ENCODE measurements at places on chromosomes 4 and X.

DNA sequence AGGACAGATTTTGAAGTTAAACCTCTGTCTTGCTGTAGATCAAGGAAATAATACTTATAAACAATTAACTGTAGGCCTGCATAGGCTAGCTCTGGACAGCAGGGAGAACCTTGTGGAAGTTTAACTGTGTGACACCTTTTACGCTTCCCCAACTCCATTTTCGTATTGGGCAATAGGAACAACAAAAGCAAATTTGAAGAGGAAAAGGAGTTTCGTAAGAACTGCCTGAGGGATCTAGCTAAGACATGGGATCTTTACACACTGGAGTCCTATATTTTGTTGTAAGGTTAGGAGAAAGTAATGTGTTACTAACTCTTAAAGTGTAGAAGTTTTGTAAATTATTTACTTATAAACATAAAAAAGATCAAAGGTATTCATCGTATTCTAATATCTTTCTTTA lies 324.9 kb upstream of the CASK start:
- no peak for DNase-seq

- DNase-seq: no peak
These were observed 1.7 kb upstream of the LAS1L start for GRCh38 chrX:65536291-65536690.

- DNase-seq: peak; percentile 18
These were observed 71.1 kb downstream of the BMPR1B start for GRCh38 chr4:94828882-94829281.

- no peak for DNase-seq
These were observed 157.0 kb downstream of the FRAS1 start for GRCh38 chr4:78214078-78214477.

GRCh38 chrX:127459790-127460189 lies 592.4 kb downstream of the ACTRT1 start:
- no peak for DNase-seq

GRCh38 chr4:18022572-18023050 lies 1.1 kb upstream of the LCORL start:
- DNase-seq: no peak

DNA sequence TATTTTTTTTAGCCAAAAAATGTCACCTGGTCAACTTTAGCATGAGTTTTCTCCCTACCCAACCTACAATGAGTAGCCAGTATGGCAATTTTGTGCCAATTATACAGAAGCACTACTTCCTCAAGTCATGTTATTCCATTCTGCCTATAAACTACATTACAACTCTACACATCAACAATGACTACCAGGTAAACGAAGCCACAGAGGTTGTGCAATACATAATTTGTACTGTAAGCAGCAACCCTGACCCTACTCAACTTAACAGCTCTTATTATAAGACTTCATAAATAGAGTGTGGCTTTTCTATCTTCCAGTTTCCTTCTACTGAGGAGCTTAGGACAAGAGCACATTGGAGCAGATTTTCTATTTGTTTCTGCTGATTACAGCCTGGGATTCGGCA lies 160.5 kb downstream of the HS3ST1 start:
- DNase-seq: no peak

DNA sequence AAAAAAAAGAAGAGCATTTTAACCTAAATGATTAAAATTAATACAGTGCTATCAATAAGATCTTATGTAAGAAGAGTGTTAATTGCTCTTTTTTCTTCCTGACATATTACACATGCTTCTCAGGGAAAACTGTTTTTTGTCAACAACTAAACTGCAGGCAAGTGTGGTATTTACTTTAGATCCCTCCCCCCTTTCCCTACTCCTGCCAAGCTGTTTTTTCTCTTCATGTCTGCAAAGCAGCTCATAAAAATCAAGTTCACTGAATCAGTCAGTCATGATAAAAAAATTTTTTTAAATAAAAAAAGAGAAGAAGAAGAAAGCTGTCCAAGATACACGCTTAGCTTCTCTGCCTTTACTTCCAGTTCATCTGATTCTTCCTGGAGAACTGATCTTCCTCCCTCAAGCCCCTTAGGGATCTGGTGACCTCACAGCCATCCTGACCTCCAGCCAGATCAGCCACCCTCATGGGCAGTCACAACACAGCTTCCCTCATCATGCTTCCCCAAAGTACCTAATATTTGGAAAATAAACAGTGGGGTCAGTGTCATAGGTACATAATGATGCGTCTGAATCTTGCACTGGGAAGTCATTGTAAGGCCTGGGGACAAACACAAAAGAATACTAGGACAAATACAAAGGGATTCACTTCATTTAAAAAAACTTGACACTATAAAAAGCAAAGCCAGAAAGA lies 87.0 kb downstream of the ZNF827 start:
- DNase-seq: no peak

DNA sequence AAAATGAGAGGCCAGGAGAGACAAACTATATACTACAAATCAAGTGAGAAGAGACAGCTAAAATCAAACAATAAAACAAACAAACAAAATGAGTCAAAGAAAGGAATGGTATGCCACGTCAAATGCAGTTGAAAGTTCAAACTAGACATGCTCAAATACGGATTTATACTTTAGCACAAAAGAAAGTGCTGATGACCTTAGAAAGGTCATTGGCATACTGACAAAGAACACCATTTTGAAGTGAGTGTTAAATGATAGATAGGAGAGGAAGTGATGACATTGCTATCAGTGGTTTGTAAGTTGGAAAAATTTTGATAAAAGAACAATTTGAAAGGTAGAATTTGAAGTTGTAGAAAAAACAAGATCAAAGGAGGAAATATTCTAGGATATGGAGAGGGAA lies 55.3 kb downstream of the TECRL start:
- DNase-seq: no peak

DNA sequence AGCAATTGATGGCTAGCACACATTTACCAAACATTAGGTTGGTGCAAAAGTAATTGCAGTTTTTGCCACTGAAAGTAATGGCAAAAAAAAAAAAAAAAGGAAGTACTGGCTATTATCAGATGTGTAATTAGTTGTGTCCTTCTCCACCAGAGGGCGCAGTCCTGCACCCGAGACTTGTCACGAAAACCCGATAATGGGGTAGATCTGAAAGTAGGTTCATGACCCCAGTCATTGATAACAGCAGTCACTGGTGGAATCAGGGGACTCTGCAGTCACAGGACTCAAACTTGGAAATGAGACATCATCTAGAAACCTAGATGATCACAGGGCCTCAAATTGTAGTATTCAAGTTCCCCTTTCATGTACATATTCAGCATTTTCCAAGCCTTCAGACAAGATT lies 13.1 kb upstream of the ACOT9 start:
- DNase-seq: peak; percentile 38

DNA sequence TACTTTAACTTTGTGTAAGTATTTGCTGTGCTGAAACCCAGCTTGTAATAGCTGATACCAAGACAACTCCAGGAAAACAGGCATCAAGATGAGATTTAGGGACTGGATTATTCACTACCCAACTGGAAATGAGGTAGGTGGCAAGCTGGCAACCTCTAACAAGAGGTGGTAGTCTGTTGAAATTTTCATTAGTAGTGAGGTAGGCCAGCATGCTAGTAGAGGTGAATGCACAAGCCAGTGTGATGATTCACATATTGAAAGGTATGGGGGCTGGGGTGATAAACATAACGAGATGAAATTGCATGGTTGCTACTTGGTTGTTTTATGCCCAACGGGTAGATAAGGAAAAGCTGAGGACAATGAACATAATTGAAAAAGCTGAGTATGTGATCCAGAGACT lies 8.5 kb upstream of the TMPRSS11D start:
- no peak for DNase-seq

- no peak for DNase-seq
These were observed 523.8 kb downstream of the PPARGC1A start for GRCh38 chr4:23365871-23366556.

DNA sequence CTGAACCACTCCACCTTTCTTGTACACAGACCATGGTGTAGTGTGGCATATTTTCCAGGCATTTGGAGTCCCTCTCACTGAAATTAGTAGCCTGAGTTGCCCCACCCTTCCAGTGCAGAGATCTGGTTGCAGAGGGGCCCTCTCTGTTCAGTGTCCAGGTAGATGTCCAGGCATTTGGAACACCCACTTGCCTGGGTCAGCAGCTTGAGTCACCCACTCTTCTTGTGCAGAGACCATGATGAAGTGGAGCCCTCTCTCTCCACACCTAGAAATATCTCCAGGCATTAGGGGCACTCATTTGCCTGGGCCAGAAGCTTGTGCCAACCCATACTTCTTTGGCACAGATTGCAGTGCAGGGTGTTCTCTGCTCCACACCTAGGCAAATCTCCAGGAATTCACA lies 2733.3 kb downstream of the PCDH7 start:
- no peak for DNase-seq

DNA sequence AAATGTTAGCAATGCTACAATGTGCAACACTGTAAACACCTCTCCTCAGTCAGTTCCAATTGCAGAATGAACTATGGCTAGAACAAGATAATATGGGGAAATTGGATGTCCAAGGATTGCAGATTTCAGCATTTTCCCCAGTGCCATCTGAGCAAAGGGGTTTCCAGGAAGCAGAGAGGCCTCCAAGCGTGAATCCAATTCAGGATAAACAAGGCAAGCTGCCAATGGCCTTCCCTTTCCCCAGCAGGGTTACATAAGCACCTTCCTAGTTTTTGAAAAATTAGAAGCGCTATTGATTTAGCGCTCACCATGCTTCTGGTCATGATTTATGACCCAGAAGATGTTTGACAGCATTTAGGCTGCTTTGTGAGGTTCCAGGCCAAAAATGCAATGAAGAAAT lies 223.0 kb upstream of the GATB start:
- DNase-seq: no peak

- DNase-seq: no peak
These were observed 528.9 kb upstream of the ARX start for GRCh38 chrX:25544641-25545040.

GRCh38 chr4:105147553-105148161 lies 981 bp downstream of the TET2 start:
- DNase-seq: peak; percentile 8

- DNase-seq: no peak
These were observed 180.0 kb downstream of the GALNTL6 start for GRCh38 chr4:171993247-171993646.

- no peak for DNase-seq
These were observed 1814.9 kb downstream of the STIM2 start for GRCh38 chr4:28675582-28675981.

DNA sequence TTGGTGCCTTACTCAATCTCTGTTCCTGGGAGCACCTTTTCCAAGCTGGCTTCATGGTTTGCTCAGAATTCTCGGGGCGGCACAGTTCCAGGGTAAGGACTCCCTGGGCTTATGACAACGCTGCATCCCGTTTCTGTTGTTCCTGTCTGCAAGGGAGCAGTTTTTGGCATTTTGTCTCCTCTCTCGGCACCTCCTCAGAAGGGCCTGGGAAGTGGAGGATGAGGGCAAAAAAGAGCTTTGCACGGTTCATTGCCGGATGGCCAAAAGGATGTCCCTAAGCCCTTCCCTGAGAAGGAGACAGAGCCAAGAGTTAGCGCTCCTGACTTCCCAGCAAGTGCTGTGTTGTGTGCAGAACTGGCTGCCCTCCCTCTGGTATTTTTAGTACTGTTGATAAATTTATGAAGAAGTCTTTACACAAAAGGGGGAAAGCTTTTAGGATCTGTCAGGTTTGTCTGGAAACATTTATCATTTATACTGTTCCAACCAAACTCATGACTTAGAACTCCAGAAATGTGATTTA lies 13.4 kb downstream of the SRD5A3 start:
- no peak for DNase-seq

DNA sequence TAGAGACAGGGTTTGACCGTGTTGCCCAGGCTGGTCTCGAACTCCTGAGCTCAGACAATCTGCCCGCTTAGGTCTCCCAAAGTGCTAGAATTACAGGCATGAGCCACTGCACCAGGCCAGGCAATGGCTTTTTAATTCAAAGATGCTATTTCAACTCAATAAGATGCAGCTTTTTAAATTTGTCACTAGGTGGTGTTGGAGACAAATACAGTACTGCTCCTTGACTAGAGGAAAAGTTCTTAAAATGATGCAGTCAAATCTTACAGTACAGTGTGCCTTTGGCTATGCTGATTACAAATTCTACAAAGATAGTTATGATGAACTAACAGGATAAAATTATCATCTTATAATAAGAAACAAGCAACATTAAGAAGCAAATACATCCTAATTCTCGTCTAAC lies 441.1 kb downstream of the KCNIP4 start:
- DNase-seq: peak; percentile 3

DNA sequence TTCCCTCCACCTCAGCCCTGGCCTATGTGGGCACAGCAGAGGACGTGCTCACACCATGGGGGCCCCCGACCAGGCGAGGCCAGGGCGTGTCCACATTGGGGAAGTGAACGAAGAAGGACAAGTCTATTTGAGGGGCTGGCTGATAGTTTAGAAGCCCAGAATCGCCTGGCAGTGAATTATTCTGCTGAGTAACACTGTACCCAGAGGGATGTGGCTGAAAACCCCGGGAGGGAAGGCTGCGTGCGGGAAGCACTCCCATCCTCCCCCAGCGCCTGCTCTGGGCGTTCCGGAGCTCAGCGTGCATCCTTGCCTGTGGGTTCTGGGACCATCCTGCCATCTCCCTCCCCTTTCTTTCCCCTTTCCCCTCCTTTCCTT lies 66.6 kb downstream of the TRMT44 start:
- DNase-seq: no peak

- peak; percentile 77 for DNase-seq
These were observed at the start of gene SMAD1 for GRCh38 chr4:145481164-145481941. TSS of gene SMAD1 (plus strand) at chr4:145481853. CDS start at chr4:145514614, 32,761 bp downstream.

DNA sequence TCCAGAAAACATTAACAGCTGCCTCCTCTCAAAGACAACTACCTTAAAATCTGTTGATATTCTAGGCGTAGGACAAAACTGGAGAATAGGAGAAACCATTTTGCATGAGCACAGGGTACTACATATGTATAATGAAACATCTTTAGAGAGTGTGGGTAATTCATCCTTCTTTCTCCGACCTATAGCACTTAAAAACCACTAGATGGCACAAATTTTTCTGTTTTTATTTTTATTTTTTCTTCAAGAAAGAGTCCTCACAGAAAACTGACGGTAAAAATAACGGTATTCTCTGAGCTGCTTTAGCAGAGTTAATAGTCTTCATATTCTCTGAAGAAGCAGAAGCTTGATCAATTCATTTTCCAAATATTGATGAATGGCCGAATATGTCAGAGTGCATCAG lies 14.6 kb downstream of the SMIM31 start:
- no peak for DNase-seq

DNA sequence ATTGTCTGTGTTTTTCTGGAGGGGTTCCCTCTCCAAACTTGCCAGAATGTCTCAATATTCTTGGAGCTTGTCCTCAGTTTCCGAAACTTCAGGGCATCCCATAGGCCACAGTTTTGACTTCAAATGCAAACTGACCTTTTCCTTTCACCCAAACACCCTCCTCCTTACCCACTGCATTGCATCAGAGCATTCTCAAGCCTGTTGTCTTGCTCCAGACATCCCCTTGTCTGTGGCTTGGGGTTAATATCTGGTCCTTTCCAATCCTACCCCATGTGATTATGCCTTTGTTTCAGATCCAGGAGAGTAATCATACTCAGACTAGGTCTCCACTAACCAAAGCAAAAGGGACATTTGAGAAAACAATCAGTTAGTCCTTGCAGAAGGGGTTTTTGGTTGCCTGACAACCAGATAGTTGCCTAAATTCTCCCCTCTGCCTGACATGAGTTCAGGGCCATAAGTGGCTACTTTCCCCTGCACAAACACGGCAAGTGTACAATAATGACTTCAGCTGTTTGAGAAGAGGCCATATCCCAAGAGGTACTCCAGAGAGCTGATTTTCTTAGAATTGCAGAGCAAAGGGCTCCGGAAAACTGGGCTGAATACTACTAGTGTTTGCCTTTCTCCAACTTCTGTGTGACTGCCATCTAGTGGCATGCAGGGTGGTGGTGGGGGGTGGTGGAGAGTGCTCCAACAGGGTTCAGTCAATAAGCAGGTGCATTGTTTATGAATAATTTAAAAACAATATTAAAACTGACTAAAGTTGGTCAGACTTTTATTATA lies 130.2 kb downstream of the CHRDL1 start:
- DNase-seq: no peak

Measured in LoVo (cell line).